ENCODE measurements at places on chromosomes 2 and 18.
A peak's percentile ranks its signal among the peaks of the same experiment; 100 is the strongest.

DNA sequence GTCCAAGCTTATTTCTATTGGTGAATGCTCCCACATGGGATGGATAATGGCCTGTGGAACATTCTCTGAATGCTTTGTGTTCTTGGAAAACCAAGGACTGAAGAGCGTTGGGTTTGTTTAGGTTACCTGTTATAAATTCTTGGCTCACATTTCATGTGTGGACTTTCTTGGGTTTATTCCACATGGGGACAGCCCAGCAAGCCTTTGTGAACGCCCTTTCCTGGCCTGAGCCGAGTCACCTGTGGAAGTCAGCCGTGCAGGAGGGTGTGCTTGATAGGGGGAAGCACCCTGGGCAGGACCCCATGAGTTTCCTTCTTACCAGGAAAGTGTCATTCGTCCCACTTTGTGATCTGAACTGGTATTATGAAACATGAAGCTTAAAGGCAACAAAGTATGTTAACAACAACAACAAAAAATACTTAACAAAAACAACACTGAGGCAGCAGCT lies 4.1 kb downstream of the RAB31 start:
- no peak for DNase-seq

DNA sequence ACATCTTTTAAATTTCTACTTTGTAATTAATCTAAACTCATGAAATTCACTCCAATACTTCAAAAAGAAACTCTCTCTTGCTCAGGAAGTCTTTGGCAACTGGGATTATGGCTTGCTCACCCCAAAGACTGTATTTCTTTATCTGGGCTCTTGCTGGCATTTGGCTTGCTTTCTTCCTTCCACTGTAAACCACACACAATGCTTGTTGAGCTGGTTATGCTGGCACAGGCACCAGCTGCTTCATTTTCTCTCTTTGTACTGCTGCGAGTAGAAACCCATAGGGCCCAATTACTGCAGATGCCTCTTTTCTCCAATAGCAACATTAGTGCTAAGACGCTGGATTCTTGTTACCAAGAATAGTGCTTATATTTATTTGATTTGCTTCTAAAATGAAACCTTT lies 51.4 kb downstream of the SLC38A11 start:
- DNase-seq = no peak

DNA sequence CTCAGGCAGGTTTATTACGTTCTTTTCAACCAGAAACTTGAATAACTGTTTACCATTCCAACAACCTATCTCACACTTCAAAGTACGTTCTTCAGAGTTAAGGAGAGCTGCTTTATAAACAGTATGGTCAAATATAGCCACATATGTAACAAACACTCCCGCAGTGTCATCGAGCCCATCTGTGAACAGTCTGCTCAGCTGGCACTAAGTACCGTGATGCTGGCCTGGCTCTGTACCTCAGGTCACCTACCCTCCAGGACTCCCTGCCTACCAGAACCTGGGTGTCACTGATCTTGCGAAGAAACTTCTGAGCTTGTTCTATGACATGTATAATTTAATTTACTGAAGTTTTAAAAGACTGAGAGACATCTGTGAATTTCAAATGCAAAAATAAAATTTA lies 71.4 kb downstream of the SEPTIN10 start:
- DNase-seq = no peak

GRCh38 chr2:3037196-3038194 lies 340.1 kb downstream of the EIPR1 start:
- DNase-seq = no peak

- no peak for DNase-seq
Observed at GRCh38 chr2:238927746-238928519, 80.0 kb downstream of the TWIST2 start.

GRCh38 chr2:31710121-31710520 lies 129.4 kb upstream of the SRD5A2 start:
- DNase-seq = no peak

GRCh38 chr2:143402451-143402850 lies 273.2 kb downstream of the ARHGAP15 start:
- no peak for DNase-seq

GRCh38 chr2:9408641-9409151 lies 14.6 kb downstream of the ITGB1BP1 start:
- DNase-seq = no peak

DNA sequence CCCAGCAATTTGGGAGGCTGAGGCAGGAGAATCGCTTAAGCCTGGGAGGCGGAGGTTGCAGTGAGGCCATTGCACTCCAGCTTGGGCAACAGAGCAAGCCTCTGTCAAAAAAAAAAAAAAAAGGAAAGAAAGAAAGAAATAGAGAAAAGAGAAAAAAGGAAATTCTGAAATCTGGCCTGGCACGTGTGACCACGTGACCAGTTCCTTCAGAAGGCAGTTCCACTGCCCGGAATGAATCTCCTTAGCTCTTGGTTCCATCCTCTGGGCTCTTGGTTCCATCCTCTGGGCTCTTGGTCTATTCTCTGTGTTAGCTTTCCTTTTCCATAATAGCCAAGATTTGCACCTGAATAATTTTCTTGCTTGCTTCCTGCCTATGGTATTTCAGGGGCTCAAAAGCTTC lies 5.3 kb upstream of the POMC start:
- no peak for DNase-seq

- DNase-seq = no peak
Observed at GRCh38 chr2:202818321-202818720, 53.2 kb downstream of the ICA1L start.

GRCh38 chr18:61371111-61371510 lies 37.9 kb downstream of the CDH20 start:
- DNase-seq = no peak

DNA sequence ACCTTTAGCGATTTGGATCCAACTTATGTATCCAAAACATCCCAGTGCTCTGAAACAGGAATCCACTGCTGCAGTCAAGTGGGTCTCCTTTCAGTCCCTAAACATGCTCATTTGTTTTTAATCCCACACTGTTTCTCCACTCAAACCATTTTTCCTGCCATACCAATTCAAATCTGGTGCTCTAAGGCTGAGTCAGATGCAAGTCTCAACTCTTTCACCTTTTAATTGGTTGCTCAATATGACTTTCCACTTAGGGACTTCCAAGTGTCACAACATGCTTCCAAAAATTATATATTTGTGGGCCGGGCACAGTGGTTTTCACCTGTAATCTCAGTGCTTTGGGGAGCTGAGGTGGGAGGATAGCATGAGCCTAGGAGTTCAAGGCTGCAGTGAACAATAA lies 113.4 kb upstream of the TANK start:
- DNase-seq = no peak

DNA sequence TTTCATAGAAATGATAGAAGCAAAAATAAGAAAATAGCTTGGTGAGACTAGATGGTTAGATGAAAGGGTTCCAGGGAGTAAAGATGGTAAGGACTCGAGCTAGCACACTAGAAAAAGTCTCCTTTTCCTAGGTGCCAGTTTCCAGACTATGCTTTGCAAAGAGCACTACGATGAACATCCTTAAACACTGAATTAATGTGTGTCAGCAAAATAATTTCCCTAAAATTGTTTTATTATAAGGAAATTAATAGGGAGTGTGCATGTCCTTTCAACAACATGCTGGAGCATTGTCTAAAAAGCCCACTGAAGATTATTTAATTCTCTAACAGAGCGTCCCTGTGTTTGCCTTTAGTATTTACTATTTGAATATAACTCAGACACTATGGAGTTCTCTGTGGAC lies 107.4 kb upstream of the NDUFV2 start:
- DNase-seq = no peak

DNA sequence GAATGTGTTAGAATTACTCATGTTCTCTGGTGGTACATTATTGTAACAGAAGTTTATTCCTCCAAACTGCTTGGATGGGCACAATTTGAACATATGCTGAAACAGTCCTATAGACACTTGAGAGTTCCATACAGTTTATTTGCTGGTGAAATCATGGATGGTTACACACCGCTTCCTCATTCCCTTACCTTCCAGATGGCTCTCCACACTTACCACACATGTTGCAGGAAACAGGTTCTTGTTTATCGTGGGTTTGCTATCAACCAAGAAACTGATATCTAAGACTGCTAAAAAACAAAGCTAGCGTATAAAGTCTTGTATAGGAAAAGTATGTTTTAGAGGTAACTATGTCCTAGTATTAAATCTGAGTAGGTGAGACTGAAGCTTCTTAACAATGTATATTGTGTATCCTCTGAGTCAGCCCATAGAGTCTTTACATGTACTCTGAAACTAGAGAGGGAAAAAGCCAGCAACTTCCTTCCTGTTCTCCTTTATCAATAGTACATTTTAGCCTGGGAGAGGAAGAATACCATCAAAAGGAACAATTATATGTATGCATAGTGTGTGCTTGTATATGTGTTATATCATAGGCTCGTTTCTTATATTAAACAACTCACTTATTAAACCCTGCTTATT lies 313.1 kb downstream of the PLCL1 start:
- DNase-seq = no peak

DNA sequence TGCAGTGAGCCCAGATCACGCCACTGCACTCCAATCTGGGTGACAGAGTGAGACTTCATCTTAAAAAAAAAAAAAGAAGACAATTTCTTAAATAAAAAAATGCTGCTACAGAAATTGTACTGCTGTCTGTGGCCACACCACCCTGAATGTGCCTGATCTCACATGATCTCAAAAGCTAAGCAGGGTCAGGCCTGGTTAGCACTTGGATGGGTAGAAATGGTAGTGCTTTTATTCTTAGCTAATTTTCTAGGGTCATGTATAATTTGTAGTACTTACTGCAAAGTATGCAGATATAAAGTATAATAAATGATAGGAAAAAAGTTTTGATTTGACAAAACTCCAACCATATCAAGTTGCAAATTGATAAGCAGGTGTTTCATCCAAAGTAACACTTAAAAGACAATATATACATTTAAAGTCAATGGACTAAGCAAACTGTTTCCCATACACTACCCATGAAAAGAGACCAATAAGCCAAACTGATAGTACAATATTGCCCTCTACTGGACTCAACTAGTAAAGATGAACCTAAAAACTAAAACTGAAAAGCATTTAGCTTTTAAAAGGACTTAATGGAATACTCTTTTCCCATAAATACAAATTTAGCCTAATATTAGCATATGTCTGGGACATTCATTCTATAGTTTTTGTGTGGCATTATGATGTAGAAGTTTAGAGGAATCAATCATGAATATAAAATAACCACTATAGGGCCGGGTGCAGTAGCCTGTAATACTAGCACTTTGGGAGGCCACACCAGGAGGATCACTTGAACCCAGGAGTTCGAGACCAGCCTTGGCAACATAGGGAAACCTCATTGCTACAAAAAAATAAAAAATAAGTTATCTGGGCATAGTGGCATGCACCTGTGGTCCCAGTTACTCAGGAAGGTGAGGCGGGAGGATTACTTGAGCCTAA lies 18.6 kb upstream of the PEX13 start:
- peak; percentile 17 for DNase-seq

- DNase-seq = no peak
Observed at GRCh38 chr2:165693838-165694237, 100.2 kb downstream of the GALNT3 start.

GRCh38 chr18:70256994-70257393 lies 31.9 kb upstream of the SOCS6 start:
- DNase-seq = no peak

GRCh38 chr2:24643051-24643450 lies 150.1 kb downstream of the PTRHD1 start:
- DNase-seq = no peak

- no peak for DNase-seq
Observed at GRCh38 chr2:9793156-9793917, 49.9 kb upstream of the TAF1B start.

- no peak for DNase-seq
Observed at GRCh38 chr2:222796413-222797103, 64.3 kb upstream of the ACSL3 start.

- no peak for DNase-seq
Observed at GRCh38 chr2:222919841-222920526, 59.1 kb downstream of the ACSL3 start.

DNA sequence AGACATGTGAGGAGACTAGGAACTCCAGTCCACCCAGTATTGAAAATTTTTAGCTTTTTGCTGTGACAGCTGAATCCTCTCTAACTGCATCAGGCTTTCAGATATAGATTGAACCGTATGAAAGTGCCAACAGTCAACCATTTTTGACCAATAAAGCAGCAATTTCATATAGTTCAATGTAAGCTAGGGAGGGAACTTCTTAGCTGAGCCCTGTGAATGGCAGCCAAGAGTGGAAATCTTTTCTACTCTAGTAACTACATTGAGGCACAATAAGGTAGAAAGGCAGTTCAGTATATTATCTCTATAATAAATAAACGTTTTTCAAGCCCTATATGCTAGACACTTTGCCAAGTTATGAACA lies 96.3 kb upstream of the TANK start:
- DNase-seq = no peak

- no peak for DNase-seq
Observed at GRCh38 chr2:127589358-127589757, 53.9 kb downstream of the MYO7B start.

- no peak for DNase-seq
Observed at GRCh38 chr2:1614564-1614963, 129.8 kb downstream of the PXDN start.

DNA sequence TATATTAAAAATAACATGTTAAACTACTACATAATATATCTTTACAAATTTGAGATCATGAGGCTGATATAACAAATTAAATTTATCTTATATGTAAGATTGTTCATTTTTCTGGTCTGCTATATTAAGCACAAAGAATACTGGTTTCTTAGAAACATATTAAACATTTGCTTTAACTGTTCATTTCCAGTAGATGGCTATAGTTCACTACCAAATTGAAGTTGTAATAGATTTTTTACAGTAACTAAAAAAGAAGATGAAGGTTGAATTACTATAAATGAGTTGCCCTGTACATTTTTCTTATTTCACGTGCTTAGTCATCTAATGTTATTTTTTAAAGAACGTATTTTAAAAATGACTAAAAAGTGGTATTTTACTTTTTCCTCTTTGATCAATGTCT lies 57.0 kb downstream of the ZNF407 start:
- no peak for DNase-seq

DNA sequence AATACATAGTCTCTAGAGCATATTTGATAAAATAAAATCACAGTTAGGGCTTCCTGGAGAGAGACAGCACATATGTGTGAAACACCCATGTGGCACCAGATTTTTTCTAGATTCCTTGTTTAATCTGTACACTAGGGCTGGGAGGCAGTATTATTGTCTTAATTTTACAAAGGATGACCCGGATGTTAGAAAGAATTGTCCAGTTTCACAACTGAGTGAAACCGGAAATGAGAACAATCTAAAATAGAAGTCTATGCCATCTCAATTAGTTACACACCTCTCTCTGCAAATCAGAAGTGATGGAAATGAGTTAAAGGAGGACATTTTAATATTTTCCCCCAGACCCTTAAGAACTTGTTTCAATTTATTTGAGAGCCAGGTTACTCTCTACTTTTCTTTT lies 463.7 kb upstream of the DSEL start:
- DNase-seq = no peak

GRCh38 chr2:42786561-42787345 lies 5.6 kb downstream of the HAAO start:
- DNase-seq = no peak

Measured in NCI-H2107 (cell line).